ENCODE measurements at places on chromosomes 2 and 18. TPM values are rescaled to one million over a fixed set of nuclear protein-coding genes. Genes with fewer than 3 reads are reported as not detected.

DNA sequence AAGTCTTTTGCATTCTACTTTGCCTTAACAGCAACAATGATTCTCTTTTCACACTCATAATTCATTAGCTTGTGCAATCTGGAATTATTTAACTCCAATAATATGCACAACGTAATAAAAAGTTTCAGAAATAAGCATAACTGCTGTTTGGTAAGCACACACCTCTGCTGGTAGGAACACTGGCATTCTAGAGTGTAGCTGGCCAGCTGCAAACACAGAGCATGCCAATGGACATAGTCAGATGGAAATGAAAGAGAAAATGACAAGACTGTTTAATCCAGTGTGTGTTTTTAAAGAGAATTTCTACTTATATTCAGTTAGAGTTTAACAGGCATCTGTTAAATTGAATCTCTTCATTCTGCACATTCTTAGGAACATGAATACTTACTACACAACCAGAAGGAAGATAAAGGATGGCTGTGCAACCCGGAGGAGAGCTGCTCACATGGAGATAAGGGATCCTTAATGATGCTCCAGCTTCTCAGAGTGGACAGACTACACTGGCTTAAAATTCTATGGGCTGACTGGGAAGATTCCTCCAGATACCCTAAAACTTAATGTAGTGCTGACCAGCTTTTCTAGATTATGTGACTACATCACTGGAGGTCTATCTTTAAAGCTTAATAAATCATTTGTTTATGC is 94.6 kb upstream of the CHAC2 start:
- DNase-seq: no peak

DNA sequence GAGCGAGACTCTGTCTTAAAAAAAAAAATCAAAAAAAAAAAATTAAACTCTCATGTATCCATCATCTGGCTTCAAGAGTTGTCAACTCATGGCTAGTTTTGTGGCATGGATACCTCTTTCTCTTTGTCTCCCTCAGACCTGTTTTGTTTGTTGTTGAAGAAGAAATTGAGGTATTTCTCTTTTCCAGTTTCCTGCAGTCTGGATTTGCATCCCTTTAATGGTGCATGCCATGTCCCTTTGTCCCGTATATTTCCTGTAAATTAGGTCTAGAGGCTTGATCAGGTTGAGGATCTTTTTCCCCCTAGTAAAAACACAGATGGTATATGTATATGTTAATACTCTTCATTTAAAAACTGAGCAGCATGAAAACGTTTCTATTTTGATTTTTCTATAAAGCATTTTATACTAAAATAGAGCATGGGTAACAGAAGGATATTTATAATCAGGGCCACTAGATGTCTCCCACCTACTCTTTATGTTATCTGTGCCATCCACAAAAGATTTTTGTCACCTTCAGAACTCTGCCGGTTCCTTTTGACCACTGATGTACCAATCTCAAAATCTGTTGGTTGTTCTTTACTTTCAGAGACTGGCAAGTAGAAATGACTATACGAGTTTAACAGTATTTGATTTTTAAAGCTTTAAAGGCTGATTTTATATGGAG is 80.1 kb downstream of the GALNT1 start:
- DNase-seq: no peak

GRCh38 chr2:21024198-21024597 is 19.7 kb downstream of the APOB start:
- no peak for DNase-seq

The RNU2-63P gene
- total RNA-seq: not detected

The HOXD8 gene
- total RNA-seq: 14.2 TPM

The RNASEH1 gene
- 20.8 TPM for total RNA-seq

The MSTN gene
- total RNA-seq: not detected

The DSG4 gene
- not detected for total RNA-seq

DNA sequence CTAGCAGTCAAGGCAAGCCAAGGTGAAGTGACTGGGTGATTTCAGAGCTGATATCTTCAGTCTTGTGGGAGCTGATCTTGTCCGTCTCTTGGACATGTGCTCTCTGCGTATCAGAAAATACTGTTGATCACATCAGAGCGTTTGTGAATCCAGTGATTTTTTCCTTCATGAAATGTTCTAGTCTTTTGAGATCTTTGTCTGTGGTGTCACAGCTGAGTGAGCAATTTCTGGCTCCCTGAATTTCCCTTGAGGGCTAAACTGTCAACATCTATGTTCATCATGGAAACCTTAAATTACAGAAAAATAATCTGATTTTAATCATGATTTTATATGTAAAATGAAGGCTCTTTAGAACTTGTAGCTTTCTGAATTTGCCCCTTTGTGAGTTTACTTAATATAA is 432.0 kb downstream of the CCDC85A start:
- DNase-seq: no peak

DNA sequence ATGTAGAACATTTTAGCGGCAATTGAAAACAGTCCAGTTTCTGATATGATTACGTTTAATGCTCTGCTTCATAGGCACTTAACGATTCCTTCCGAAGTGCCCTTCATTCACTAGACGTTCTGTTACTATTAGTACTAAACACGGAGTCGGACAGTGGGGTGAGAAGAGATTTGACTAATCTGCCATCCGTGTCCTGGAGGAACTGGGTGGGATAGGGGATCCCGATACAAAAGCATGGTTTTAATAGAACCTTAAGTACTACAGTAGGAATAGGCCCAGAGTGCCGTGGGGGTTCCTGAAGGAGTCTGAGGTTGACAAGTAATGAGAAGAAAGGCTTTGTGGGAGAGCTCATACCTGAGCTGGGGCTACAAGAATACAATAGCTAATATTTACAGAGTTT is 631 bp downstream of the MORN2 start:
- DNase-seq: no peak

- no peak for DNase-seq
Measured at GRCh38 chr2:16243411-16243996, 303.2 kb downstream of the MYCN start.

DNA sequence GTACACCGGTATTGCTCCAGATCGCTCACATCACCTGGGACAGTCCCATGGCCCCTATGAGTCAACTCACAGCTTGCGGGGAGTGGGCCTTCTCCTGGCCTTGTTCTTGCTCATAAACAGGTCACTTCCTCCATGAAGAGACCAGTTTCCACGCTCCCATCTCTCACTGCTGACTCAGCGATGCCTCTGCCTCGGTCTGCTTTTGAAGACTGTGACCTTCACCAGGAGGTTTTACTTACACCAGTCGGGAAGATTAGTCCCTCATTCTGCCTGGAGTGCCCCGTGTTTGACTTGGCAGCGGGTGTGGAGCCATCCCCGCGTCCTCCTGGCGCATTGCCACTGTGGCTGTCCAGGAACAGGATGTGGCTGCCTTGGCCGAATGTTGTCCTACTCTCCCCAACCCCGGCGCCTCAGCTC is 159.8 kb downstream of the RHBDD1 start:
- no peak for DNase-seq

DNA sequence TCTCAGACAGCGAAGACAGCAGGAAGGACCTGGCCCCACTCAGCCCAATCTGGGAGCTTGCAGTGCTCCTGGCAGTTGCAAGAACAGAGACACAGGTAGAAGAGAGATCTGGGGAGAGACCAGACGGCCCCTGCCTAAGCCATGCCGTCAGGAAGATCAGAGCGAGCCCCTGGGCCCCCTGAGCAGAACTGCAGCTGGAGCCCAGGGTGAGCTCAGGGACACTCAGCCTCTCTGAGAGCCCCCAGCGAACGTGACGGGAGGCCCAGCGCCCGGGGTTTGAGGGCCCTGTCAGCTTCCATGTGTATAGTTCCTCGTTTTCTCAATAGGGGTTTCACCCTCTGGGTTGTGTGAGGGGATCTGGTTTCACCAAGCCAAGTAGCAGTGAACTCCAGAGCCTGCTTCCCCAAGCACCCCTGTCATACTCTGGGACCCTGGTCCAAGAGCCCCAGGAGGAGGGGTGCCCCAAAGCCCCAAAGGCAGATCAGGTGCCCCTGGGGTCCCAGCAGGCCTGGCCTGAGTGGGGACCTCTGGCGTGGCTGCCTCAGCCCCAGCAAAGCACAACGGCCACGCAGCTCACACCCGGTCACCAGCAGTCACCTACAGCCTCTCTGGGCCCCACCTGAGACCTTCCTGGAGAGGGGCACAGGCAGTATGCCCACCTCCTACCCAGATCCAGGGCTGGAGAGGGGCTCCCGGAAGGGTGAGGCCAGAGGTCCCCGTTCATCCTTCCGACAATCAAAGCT is 431.3 kb upstream of the MYT1L start:
- DNase-seq: no peak

DNA sequence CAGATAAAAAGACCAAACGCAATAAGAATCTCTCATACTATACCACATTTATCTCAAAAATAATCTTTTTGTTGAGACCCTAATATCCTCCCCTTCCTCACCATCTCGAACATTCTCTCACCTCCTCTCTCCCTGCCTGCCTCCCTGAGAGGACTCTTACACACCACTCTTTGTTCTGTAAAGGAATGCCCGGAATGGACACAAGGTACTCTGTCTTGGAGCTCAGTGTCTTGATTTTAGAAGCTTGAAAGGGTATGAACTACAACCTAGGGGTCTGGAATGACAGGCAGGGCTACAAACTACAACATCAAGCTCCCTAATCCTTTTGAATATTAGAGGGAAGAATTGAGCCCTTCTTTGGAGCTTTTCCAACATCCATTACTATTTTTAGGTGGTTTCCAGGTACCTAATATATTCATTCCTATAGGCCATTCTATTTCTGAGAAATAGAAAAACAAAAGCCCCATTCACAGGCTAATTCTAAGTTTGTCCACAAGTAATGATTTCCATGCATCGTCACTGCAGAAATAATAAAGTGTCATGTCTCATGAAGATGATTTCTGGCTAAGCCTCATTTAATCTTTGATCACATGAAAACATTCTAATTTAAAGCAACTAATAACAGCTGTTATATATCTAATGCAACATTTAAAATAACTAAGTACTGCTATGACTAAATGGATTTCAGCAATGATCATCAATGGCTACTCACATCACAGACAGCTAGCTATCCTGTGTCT is 60.6 kb downstream of the LRP2 start:
- no peak for DNase-seq

DNA sequence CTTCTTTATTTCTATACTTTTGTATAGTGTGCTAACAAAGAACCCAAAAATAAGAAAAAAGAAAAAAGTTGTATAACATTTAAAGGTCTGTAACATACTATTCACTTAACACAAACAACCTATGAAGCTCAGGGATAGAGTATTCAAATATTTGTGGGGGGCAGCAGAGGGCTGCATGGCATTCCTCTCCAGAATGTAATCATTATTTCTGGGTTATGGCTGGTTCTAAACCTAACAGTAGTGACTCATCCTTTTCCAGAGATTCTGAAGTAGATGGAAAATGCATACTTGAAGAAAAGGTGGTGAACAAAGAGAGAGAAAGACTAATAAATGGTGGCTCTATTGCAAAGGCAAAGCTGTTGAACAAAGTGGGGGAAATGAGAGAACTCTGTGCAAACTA is 249.4 kb downstream of the NRXN1 start:
- no peak for DNase-seq

- DNase-seq: no peak
Measured at GRCh38 chr2:68863996-68864395, 7.2 kb downstream of the BMP10 start.

The TEX44 gene
- not detected for total RNA-seq

The SERPINB3 gene
- not detected for total RNA-seq

DNA sequence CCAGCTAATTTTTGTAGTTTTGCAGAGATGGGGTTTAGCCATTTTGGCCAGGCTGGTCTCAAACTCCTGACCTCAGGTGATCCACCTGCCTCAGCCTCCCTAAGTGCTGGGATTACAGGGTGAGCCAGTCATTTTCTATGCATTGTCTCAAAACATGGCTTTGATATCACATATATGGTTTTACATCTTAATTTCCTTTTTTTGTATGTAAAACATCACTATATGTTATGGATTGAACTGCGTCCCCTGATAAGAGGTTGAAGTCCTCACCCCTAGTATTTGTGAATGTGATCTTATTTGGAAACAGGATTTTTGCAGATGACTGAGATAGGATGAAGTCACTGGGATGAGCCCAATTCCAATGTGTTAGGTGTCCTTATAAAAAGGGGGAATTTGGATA is 89.8 kb upstream of the MYCN start:
- DNase-seq: no peak

The EGR4 gene
- total RNA-seq: not detected

The STARD6 gene
- total RNA-seq: not detected

GRCh38 chr18:52409727-52410126 is 69.7 kb downstream of the DCC start:
- no peak for DNase-seq

DNA sequence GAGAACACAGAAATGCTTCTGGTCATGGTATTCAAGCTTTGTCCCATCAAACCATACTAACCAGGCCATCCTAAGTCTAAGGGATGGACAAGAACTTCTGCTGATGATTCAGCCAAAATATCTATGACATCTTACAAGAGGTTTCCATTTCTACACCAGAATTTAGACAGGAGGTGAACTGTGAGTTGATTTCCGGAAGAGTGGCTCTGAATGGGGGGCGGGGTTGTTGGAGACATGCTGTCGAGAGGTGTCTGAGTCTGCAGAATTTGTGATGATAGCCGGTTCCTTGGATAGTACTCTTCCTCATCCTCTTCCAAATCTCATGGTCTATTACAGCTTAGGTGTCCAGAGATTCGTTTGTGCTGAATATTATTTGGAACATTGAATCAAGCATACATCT is 408.7 kb upstream of the TCF4 start:
- DNase-seq: no peak

DNA sequence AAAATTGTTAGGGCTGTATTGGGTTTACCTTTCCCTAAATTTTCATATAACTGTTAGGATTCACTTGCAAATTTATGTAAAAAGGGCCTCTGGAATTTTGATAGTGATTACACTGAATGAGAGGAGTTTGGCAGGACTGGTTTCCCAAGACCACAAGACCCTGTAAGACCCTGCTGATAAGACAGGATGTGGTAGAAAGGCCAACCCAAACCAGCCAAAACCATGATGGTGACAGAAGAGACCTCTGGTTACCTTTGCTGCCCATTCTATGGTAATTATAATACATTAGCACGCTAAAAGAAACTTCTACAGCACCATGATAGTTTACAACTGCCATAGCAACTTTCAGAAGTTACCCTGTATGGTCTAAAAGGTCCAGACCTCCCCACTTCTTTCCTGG is 8.3 kb upstream of the CASP10 start:
- no peak for DNase-seq

The SERPINB11 gene
- total RNA-seq: not detected

- no peak for DNase-seq
Measured at GRCh38 chr2:238260883-238261282, 21.0 kb upstream of the HES6 start.

The CFLAR gene
- total RNA-seq: 183 TPM

- no peak for DNase-seq
Measured at GRCh38 chr2:6788614-6789013, 77.1 kb downstream of the CMPK2 start.

GRCh38 chr2:11697103-11697871 is 27.3 kb upstream of the NTSR2 start:
- DNase-seq: no peak

Data from glomerular endothelial cell (primary cell).